ENCODE measurements at places on chromosomes 12 and 14. TPM values are rescaled to one million over a fixed set of nuclear protein-coding genes. Genes with fewer than 3 reads are reported as not detected.

The TAS2R10 gene
- total RNA-seq = 0.36 TPM

The SMCO2 gene
- total RNA-seq = not detected

The TMEM119 gene
- 8.1 TPM for total RNA-seq

The TBX3 gene
- total RNA-seq = 18.6 TPM

The SCN8A gene
- 14.7 TPM for total RNA-seq

The CS gene
- total RNA-seq = 90.5 TPM

- H3K27me3 ChIP-seq = no peaks in the 10 kb centered on the region
- peaks cover 14% of the 10 kb centered on the region for H3K4me1 ChIP-seq
- H3K36me3 ChIP-seq = peaks cover 7% of the 10 kb centered on the region
- no peak for DNase-seq
- H3K4me3 ChIP-seq = no peak overlapping the region
- peak overlapping the region; percentile 48 for H3K27ac ChIP-seq
These were observed 52.7 kb downstream of the BCAT1 start for GRCh38 chr12:24896171-24896570.

DNA sequence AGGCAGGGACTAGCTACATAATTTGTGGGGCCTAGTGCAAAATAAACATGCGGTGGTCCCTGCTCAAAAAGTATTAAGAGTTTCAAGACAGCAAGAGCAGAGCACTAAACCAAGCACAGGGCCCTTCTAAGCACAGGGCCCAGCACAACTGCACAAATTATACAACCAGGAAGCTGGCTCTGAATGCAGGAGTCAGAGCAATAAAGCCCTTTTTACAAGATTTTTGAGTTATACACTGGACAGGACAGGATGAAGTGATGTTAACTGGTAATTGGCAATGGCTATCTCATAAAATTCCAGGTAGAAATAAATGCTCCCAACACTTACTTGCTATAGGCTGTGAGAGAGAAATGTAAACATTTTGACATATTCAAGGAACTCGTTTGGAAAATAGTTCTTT lies 86.2 kb upstream of the GPHB5 start:
- no peaks in the 10 kb centered on the region for H3K27me3 ChIP-seq
- DNase-seq = no peak
- H3K36me3 ChIP-seq = 0 out of 2 replicates have a peak, but pooled peaks cover 6% of the 10 kb centered on the region
- no peaks in the 10 kb centered on the region for H3K4me1 ChIP-seq
- no peak overlapping the region for H3K4me3 ChIP-seq

DNA sequence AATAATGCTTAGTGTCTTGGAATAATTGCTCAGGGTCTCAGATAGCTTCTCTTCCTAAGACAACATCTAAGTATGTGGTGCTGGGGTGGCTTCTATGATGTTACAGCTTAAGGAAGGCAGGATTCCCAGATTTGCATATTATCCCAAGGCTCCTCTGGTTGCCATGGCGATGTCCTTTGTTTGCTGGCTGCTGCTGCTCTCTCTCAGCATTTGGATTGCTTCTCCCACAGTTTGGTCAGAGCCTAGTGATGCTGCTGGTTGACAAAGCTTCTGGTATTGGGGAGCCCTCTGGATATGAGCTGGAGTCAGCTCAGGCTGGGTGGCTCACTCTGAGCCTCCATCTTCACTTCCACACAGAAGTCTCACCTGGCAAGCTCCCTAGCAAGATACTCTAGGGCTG lies 56.4 kb upstream of the FBXO33 start:
- DNase-seq = peak; percentile 12
- H3K27ac ChIP-seq = no peak overlapping the region
- no peaks in the 10 kb centered on the region for H3K36me3 ChIP-seq
- H3K27me3 ChIP-seq = no peaks in the 10 kb centered on the region

- H3K27me3 ChIP-seq = no peaks in the 10 kb centered on the region
- H3K4me3 ChIP-seq = no peak overlapping the region
- H3K27ac ChIP-seq = no peak overlapping the region
These were observed 9.6 kb upstream of the RPAP3 start for GRCh38 chr12:47715393-47715876.
